ENCODE measurements at places on chromosomes 6 and 20.

- H3K4me3 ChIP-seq, result no peak overlapping the region
- no peak for DNase-seq
- H3K36me3 ChIP-seq, result no peaks in the 10 kb centered on the region
- H3K27ac ChIP-seq, result no peak overlapping the region
Measured at GRCh38 chr20:23043376-23043775, 6.1 kb downstream of the THBD start.

DNA sequence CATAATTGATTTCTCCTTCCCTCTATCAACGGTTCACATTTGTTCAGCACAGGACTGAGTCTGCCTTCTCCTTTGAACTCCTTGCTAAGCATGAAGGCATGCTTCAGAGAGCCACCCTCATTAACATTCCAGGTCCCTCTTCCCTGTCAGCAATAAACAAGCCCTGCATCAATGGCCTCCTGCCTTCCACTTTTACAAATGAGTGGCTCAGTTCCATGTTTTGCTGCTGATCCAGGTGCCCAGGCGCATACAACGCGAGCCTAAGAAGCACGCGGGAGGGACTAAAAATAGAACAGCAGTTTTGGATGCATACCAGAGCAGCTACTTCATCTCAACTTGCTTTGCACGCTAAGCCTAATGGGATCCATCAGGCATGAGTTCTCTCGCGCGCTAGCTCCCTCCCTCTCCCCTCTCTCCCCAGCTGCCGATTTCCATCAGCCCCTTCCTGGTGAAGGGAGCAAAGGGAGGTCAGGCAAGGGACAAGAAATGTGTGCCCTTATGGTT is 53.4 kb downstream of the TRAF3IP2 start:
- DNase-seq, result no peak
- no peaks in the 10 kb centered on the region for H3K36me3 ChIP-seq
- H3K27me3 ChIP-seq, result no peaks in the 10 kb centered on the region
- H3K27ac ChIP-seq, result no peak overlapping the region
- H3K4me1 ChIP-seq, result no peaks in the 10 kb centered on the region

DNA sequence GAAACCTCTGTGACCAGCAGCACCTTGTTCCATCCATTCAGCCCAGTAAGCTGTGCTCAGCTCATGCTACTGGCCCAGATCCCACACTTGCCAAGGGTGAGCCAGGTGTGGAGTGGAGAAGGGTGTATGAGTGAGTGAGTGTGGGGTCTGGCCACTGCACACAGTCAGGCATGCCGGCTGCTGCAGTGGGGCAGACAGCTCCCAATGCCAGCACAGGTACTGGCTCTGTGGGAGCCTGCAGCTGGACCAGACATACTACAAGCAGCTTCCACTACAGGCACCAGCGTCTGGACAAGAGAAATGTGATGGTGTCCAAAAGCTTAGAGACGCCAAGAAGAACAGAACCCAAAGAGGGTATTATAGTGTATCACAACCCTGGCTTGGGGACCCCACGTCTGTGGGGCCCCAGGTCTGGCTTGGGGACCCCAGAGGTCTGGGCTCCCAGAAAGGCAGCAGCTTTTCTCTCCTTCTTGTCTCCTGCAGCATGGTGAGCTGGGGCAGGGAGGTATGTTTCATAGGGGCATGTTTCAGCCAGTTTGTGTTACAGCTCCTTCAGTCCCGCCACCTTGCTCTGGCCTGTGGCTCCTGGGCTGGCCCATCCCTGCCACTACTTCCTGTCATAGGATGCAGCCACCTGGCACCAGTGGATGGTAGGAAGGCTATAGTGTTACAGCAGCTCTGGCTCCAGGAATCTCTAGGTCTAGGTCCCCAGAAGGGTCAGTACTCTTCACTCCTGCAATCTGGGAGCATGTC is 152.4 kb upstream of the HSF2 start:
- no peaks in the 10 kb centered on the region for H3K4me1 ChIP-seq
- no peaks in the 10 kb centered on the region for H3K27me3 ChIP-seq
- no peaks in the 10 kb centered on the region for H3K36me3 ChIP-seq

- no peak for DNase-seq
- no peak overlapping the region for H3K4me3 ChIP-seq
- H3K27ac ChIP-seq, result no peak overlapping the region
- H3K27me3 ChIP-seq, result no peaks in the 10 kb centered on the region
Measured at GRCh38 chr6:145151624-145152023, 583.7 kb downstream of the EPM2A start.

- no peak overlapping the region for H3K4me3 ChIP-seq
- no peak overlapping the region for H3K27ac ChIP-seq
- H3K27me3 ChIP-seq, result no peaks in the 10 kb centered on the region
- DNase-seq, result no peak
- peaks cover 17% of the 10 kb centered on the region for H3K4me1 ChIP-seq
Measured at GRCh38 chr6:158067436-158068015, 85.9 kb downstream of the SYNJ2 start.

DNA sequence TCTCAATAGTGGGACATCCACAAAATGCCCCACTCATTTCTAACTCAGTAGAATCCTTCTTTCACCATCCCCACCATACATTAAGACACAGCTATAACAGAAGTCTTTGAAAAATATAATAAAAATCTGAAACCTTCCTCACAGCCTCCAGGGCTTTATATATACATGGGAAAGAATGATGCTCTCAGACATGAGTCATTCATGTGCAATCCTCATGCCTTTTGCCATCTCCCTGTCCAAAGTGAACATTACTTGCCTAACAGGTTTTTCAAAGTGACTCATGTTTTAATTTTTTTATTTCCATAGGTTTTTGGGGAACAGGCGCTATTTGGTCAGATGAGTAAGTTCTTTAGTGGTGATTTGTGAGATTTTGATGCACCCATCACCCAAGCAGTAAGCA is 162.7 kb downstream of the RALGAPA2 start:
- no peak overlapping the region for H3K4me3 ChIP-seq
- H3K27ac ChIP-seq, result no peak overlapping the region
- H3K27me3 ChIP-seq, result no peaks in the 10 kb centered on the region
- no peak for DNase-seq

DNA sequence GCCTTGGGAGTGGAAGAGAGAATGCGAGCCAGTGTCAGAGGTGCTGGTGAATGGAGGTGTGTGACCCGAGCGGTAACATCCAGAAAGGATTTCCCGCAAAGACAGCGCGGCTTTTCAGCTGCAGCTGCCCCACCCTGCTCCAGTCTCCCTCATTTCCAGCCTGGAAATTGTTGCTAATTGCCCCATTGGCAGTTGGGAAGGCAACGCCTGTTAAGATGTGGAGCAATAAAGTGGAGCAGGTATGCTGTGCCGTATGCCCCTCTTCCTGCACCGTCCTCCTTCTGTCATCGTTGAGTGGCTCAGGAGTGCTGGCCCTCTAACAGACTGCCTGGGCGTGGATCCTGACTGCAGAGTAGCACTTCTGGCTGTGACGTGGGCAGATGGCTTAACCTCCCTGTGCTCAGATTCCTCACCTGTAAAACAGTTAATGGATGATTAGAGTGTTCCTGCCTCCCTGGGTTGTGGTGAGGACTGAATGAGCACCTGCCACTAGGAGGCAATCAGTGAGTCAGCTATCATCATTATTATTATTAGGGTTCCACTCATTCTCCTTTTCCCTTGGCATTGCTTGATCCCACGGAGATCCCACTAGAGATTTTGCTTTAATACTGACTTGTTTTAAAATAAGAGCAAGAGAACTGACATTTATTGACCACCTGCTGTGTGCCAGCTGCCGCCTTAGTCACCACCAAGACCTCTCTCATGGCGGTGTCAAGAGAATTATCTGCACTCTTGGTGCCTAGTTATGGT is 11.7 kb downstream of the ARFGEF2 start:
- H3K27me3 ChIP-seq, result no peaks in the 10 kb centered on the region
- H3K4me3 ChIP-seq, result no peak overlapping the region
- peaks cover 3% of the 10 kb centered on the region for H3K4me1 ChIP-seq

- H3K27me3 ChIP-seq, result no peaks in the 10 kb centered on the region
- no peaks in the 10 kb centered on the region for H3K4me1 ChIP-seq
- no peak overlapping the region for H3K4me3 ChIP-seq
Measured at GRCh38 chr20:64239449-64240242, 15.9 kb upstream of the PCMTD2 start.

DNA sequence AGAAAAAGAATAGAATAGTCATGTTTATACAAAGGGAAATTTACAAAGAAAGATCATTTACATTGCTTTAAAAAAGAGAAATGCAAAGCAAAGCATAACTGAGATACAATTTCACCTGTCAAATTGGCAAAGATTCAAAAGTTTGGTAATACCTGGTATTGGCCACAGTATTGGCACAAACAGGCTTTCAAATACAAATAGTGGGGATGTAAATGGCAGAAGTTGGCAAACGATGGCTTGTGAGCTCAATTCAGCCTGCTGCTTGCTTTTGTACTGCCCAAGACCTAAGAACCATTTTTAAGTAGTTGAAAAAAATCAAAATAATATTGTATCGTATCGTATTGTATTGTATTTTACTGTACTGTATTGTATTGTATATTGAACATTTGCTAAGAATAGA is 194.5 kb upstream of the JAG1 start:
- H3K4me1 ChIP-seq, result no peaks in the 10 kb centered on the region
- H3K27ac ChIP-seq, result no peak overlapping the region
- H3K4me3 ChIP-seq, result no peak overlapping the region
- H3K27me3 ChIP-seq, result no peaks in the 10 kb centered on the region
- no peak for DNase-seq

DNA sequence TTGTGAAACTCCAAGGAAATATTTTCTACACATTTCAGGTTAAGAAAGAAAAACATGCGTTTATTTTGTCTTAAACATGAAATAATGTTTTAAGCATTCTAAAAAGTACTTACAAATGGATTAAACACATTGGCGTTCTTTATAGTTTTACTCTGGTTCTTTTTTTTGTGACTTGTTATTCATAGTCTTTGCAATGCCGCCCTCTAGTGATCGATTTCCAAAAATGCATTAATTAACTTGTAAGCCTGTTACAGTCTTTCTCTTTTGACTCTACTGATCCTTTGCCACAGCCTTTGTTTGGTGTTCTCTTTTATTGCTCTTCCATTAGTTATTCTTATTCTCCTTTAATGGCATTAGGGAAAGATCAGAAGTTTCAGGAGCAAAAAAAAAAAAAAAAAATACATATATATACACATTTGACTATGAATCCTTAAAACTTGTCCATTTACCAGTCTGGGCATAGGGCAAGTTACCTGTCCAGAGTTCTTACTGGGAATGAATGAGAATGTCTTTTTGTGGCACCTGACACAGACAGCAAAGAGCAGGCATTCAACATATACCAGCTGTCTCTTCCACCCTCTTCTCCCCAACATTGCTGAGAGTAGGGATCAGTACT is 59.9 kb downstream of the MACROD2 start:
- H3K4me1 ChIP-seq, result no peaks in the 10 kb centered on the region
- H3K4me3 ChIP-seq, result no peak overlapping the region
- DNase-seq, result peak; percentile 29
- no peak overlapping the region for H3K27ac ChIP-seq
- H3K36me3 ChIP-seq, result no peaks in the 10 kb centered on the region

Data from CD4-positive, alpha-beta T cell (primary cell).